ENCODE measurements at places on chromosomes 4 and X.

- no peak for DNase-seq
Observed at GRCh38 chr4:94929696-94930095, 171.9 kb downstream of the BMPR1B start.

- DNase-seq: no peak
Observed at GRCh38 chr4:102500352-102500695, 835 bp upstream of the NFKB1 start.

DNA sequence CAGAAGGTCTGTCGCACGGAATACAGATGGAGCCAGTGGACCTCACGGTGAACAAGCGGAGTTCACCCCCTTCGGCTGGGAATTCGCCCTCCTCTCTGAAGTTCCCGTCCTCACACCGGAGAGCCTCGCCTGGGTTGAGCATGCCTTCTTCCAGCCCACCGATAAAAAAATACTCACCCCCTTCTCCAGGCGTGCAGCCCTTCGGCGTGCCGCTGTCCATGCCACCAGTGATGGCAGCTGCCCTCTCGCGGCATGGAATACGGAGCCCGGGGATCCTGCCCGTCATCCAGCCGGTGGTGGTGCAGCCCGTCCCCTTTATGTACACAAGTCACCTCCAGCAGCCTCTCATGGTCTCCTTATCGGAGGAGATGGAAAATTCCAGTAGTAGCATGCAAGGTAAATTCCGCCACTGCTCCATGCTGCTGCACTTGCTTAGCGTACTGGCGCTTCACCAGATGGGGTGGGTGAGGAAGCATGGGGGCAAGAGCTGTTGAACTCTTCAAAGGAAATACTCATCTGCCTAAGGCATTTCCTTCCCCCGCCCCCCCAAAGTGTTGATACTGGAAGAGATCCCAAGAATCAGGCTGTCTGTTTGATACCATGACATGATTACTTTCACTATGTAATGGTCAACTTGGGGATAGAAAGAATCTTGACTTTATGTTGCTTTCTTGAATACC lies 24.8 kb downstream of the KLF3 start:
- DNase-seq: no peak

DNA sequence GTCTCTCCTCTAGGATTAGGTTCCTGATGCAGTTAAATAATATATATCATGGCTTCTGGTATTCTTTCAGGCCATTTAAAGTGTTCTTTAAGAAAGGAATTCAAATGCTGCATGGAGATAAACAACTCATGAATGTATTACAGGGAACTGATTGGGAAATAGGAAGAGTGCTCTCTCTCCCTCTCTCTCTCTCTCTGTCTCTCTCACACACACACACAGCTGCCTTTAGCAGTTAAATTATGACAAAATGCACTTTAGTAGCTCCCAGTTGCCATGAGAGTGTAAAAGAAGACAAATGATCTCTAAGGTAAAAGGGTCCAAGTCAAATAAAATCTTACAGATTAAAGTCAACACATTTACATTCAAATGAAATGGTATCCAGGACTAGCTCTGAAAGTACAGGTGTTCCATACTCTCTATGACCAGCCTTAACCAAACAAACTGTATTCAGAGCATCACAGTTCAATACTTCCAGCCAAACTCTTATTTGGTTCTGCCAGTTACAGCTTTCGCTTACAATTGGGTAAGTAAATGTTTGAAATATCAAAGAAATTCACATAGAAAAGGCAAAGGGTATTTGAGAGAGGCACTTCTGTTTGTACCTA lies 94.7 kb upstream of the CXXC4 start:
- no peak for DNase-seq

DNA sequence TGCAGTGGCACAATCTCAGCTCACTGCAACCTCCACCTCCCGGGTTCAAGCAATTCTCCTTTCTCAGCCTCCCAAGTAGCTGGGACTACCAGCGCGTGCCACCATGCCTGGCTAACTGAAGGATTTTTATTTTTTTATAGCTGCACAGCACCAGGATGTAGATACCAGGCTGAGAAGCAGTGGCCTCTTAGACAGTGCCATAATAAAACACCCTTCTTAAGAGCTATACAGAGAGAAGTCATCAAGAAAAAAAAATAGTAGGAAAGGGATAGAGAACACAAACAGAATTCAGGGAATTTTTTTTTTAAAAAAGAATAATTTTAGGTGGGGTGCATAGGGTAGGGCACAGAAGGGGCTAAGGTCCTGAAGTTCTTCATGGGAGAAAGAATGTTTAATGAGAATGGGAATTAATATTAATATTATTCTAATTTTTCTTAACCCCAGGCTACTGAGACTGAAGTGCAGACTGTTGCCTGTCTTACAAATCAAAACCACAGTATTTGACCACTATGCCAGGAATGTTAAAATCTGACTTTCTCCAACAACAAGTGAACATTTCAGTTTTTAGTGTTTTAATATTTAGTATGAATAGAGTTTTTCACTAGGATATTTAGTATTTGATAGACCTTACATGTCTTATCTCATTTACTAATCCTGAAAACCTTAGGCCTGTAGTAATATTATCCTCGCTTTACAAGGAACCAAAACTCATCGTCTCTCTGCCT lies 146.7 kb downstream of the KCNIP4 start:
- no peak for DNase-seq

- DNase-seq: no peak
Observed at GRCh38 chr4:145839151-145839550, 99.5 kb downstream of the ZNF827 start.

GRCh38 chrX:275476-275966 lies 5.7 kb upstream of the PLCXD1 start:
- DNase-seq: no peak

GRCh38 chr4:152225680-152226079 lies 310.2 kb downstream of the FBXW7 start:
- no peak for DNase-seq

GRCh38 chr4:24559032-24559821 lies 25.1 kb downstream of the DHX15 start:
- no peak for DNase-seq

- no peak for DNase-seq
Observed at GRCh38 chr4:119657111-119657611, 28.6 kb upstream of the PDE5A start.

DNA sequence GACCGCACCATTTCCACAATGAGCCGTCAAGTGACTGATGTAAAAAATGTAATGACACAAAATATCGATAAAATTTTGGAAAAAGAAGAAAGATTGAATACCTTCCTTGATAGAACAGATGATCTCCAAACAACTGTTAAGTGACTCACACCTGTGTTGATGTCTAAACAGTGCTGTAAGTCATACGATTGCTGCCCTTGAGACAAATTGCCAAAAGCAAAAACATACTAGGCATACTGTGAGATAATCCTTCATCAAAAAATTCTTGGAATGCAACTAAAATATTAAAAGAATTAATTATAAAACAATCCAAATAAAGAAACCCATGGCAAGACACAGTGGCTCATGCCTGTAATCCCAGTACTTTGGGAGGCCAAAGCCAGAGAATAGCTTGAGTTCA lies 53.4 kb downstream of the HNRNPD start:
- no peak for DNase-seq

GRCh38 chr4:185896817-185897488 lies 85.0 kb upstream of the SORBS2 start:
- no peak for DNase-seq

- DNase-seq: no peak
Observed at GRCh38 chr4:174538123-174538875, 16.0 kb upstream of the HPGD start.

DNA sequence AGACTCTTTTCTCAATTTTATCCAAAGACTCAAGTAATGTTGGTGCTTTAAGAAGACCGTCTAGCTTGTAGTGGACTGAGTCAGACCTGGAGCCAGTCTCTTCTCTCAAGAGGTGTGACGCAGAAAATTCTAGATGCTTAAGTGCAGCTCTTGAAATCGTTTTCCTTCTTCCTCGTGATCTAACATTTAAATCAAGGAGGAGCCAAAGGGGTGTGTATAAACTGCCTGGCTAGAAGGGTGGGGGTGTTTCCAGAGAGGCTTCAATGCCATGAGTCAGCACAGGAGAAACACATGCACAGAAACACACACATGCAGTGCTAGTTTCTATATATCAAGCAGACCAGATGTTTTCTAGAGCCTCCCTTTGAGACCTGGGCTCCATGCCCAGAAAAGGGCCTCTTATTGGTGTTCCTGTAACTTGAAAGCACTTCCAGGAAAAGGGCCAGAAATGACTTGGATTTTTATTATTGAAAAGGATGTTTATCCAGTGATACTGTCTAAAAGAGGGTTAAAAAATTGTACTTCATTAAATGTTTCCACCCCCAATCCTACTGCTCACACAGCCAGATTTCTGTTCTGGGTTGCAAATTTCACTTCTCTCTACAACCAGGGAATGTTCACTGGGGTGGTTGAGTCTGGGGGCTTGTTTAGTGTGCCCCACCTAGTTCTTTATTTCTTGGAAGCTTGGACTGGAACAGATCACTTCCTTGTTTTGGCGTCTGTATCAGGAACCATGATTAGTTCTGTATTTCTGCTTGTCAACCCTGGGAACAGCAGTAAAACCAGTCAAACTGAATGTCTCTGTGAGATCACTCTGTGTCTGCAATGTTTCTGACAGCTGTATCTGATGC lies at the start of gene CLIC2:
Gene CLIC2, minus strand, starts transcription at position 129 of the 851 bp plus-strand sequence. CDS start 187 bp downstream, outside the sequence.
- no peak for DNase-seq

- DNase-seq: no peak
Observed at GRCh38 chr4:65033899-65034298, 624.6 kb upstream of the TECRL start.

DNA sequence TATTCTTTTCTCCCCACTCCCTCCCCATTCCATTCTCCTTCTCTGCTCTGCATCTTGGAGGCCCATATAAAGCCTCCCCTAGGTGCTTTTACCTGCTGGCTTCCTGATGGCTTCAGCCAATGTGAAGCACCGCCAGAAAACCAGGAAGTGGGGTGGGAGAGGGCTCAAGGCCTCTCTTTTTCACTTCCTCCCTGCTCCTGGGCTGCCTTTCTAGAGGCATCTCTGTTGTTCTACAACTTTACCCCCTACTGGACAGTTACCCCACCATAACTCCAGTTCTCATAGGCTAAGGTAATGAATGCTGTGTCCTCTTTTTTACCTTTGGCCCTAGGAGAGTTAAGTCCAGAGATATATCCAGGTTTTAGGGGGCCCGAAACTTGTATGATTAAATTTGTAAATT lies 62.4 kb upstream of the PPARGC1A start:
- DNase-seq: no peak

- no peak for DNase-seq
Observed at GRCh38 chrX:40374486-40374885, 206.3 kb upstream of the ATP6AP2 start.

- DNase-seq: no peak
Observed at GRCh38 chr4:2942532-2943363, 20.5 kb downstream of the NOP14 start.

DNA sequence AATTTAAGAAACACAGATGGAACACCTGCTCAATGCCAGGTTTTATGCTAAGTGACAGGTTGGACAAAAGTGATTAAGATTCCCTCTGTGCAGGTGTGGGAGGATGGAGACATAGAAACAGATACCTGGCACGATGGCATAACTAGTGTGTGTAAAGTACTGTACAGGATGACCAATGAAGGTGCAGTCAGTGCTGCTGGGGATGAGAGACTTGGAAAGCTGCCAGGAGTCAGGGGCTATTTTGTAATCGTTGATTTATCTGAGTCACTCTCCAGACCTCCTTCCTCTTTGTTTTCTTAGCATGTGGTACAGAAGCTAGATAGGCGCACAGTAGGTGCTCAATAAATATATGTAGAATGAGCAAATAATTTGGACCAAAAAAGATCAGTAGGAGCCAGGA lies 58.2 kb downstream of the CWH43 start:
- DNase-seq: no peak

DNA sequence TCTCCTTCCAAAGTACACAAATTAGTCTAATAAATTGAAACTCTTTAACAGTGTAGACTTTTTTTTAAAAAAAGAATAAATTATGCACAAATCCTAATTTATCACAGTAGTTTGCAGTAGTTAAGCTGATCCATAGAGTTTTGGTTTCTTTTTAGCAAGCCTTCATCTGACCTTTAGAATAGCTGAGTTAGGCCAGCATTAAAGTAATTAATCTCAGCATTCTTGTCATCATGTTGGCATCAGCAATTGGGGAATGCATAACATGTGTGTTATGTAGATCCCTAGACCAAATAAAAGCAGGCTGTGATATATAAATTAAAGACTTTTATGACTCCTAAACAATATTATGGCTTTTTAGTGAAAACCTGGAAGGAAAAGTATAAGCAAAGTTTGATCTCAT lies 426.5 kb upstream of the PABPC4L start:
- DNase-seq: no peak

- no peak for DNase-seq
Observed at GRCh38 chrX:9846631-9847030, 60.4 kb downstream of the SHROOM2 start.

DNA sequence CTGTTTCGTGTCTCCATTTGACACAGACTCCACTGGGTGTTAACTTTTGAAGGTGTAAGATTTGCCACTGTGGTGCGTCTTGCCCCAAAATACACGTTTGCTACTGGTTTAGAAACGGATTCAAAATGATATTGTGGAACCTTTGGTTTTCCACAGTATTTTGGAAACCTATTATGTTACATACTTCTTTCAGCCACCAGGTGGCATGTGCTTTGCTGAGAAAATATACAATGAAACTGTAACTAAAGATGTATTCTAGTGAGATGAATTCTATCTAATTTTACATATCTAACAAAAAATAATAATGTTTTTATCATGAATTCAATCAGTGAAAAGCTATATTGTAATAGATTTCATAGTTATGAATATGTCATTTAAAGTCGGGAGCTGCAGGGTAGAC lies 28.4 kb upstream of the SLITRK4 start:
- no peak for DNase-seq

DNA sequence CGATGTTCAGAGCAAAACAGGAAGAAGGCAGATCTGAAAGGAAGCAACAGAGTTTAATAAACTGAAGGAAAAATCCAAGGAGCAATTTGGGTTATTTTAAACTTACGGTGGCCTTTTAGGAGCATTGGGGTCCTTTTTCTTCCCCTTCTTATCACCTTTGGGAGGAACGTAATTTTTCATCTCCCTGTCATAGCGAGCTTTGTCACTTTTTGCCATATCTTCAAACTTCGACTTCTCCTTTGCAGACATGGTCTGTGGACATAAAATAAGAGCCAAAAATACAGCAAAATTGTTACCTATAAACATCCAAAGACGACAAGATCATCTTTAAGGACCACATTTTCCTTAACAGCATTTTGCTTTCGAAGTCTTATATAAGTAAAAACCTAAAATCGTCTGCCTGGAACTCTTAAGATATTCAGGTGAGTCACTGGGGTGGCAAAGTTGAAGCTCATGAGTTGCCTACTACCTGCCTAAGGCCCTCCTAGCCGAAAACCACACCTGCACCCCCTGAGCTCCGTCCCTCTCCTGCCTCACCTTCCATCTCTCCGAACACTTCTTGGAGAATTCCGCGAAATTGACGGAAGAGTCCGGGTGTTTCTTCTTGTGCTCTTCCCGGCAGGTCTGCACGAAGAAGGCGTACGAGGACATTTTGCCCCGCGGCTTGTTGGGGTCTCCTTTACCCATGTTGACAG lies 1.0 kb downstream of the HMGB2 start:
- DNase-seq: no peak

DNA sequence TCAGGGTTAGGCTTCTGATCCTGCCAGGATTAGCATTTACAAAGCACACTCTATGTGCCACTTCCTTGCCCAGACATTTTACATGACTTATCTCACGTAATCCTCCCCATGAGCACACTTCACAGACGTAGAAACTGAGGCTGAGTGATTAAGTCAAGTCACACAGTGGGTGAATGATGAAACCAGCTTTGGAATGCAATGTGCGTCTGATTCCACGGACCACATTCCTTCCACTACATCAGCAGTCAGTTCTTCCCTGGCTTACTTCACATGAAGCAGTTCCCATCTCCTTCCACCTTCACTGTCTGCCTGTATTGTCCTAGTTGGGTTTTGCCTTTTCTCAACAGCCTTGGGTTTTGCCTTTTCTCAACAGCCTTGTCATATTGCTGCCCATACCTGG lies 134.3 kb upstream of the PPARGC1A start:
- no peak for DNase-seq
